ENCODE measurements at places on chromosomes 6 and 20.

GRCh38 chr6:107813555-107814194 is 10.4 kb downstream of the SCML4 start:
- no peak for DNase-seq

DNA sequence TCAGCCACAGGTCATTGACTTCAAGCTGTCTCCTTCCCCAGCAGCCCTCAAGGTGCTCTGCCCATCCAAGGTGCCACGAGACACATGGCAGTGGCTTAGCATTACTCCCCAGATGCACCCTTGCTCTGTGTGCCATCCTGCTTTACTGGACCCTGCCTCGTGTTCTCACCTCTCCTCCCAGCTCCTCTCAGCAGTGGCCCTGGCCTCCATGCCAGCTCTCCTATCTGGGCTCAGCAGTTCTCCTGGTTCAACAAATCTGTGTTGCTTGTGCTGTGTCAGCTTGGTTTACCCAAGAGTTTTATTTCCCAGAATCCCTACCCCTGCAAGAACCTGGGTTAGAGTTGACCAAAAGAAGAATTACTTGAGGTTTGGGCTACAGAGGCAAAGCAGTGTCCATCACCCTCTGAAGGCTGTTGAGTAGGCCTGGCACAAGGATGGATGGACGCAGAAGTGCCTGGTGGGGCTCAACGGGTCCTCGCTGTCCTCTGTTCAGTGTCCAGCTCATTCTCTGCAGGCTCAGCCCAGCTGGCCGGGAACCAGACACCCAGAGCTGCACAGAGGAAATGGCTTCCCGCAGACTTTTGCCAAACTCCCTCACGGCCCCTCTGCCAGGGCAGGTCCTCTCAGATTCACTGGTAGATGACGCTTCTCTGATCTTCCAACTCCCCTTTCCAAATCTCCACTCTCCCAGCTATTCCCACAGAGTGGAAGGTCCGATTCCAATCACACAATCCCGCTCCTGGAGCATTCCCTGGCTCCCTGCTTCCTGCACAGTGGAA is 82.6 kb downstream of the FOXA2 start:
- no peak for DNase-seq

DNA sequence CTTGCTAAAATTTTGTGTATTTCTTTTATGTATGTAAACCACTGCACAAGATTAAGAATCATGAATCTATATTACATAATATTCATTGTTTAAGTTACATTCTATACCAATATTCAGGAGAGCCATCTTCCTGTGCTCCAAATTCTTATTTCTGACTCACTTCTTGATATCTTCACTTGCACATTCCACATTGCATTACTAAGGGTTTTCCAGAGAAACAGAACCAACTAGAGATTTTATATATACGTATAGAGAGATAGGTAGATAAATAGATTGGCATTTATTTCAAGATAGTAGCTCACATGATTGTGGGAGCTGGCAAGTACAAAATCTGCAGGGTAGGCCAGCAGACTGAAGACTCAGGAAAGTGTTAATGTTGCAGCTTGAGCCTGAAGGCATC is 222.2 kb upstream of the PRSS16 start:
- DNase-seq, result no peak

GRCh38 chr6:42313038-42313437 is 95.4 kb upstream of the MRPS10 start:
- no peak for DNase-seq

- no peak for DNase-seq
Observed at GRCh38 chr6:97110626-97111025, 172.4 kb downstream of the MMS22L start.

- no peak for DNase-seq
Observed at GRCh38 chr6:10414756-10415616, at the start of gene TFAP2A. TFAP2A (minus strand) TSS chr6:10415074; CDS start chr6:10414991, 83 bp downstream.

DNA sequence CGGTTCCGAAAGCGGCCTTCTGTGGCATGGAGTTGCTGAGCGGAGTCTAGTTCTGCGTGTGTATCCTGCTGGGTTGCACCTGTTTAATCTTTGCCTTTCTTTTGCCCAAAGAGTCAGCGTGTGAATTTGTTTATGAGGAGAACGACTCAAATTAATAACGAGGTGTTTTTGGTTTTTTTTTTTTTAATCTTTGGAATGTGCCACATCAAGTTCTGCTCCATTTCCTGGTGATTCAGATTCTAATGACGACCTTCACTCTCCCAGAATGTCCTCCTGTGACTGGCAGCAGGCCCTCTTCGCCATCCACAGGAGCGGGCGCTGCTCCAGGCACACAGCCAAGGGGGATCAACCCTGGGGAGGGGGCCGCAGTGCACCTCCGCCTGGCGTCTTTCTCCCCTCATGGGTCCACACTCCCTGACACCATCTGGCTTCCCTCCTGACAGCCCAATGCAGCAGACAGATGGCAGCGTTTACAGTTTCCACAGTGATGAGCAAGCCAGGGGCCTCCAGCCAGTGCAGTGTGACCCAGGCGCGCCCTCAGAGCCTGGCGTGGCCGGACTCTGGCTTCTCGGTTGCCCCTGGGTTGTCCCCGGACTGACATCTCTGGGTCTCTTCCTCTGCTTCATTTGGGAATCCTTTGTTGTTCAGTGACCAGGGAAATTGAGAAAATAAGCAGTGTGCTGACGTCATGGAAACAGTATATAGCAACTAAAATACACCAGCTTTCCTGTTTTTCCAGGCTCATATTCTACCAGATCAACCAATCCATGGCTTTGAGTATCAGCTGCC is 27.5 kb upstream of the AFDN start:
- no peak for DNase-seq

GRCh38 chr6:166325383-166326042 is 16.8 kb downstream of the SFT2D1 start:
- DNase-seq, result no peak

GRCh38 chr6:145006914-145007313 is 721.8 kb downstream of the UTRN start:
- DNase-seq, result no peak

- DNase-seq, result no peak
Observed at GRCh38 chr6:147772724-147773123, 264.2 kb downstream of the SAMD5 start.

DNA sequence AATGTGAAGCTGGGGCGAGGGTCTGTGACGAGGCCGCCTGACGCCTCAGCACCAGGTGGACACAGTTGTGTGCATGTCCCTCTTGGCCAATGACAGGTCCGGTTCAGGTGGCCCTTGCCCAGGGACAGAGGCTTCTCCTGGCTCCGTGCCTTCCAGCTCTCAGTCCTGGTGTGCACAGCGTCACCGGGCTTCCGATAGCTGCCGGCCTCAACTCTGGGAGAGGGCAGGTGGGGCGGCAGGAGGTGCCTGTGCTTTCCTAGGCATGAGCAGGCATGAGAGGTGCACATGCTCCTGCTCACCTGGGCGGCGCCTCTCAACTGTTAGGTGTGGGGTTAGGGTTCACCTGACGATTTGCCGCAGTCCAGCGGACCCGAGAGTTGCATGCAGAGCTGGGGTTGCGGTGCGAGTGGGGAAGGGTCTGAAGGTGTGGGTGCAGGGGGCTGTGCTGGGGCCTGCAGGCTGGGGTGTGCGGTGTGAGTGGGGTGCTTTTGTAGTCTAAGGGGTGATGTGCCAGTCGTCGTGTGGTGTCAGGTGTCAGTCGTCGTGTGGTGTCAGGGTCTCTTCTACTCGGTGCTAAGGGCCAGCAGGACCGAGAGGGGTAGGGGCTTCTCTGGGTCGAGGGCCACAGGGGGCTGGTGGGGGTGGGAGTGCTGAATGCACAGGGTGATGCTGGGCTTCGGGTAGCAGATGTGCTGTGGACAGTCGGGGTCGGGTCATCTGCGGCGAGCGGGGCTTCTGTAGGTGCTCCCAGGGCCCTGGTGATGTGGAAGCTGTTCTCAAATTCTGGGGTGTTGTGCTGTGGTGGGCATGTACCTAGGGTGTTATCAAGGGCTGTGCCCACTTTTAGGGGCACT is 3.8 kb upstream of the SOX18 start:
- no peak for DNase-seq

- DNase-seq, result no peak
Observed at GRCh38 chr6:79536585-79536953, 661 bp downstream of the LCA5 start.

Data from stimulated activated CD4-positive, alpha-beta T cell treated with anti-CD3 and anti-CD28 coated beads, Interleukin-4, amount 100 ng/mL, for 48 hours (primary cell).